ENCODE measurements at places on chromosomes 4 and X.

DNA sequence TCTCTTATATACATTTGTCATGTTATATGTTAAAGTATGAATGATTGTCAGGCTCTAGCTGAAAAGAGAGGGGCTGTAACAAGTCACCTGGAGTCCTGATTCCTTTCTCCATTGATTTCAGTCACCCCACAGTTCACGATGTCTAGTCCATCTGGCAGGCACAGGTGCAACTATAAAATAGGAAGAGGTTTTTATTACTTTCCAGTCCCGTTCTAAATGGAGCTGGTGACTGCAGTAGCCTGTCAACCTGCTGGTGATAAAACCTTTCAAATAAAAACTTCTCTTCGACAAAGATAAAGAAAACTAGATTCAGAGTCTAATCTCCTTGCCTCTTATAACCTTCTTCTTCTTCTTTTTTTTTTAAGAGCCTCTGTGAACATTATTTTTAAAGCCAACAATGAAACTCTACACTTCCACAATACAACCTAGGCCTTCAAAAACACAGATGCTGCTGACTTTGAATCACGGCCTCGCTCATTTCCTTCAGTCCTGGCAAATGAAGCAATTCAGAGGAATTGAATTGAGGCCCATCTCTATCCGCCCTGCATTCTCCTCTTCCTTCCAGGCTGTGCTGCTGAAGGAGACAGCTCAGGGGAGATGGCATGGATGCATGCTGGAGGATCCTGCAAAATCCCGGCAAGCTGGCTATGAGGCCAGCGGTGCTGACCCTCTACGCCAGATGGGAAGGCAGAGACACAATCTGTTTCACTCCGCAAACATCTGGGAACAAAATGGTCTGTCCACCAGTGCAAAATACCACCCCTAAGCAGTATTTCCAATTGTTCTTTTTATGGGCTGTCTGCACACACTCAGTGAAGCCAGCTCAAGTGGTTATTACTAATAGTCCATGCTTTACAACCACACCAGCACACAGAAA, 27.3 kb upstream of the CDKN2AIP start:
- no peak for DNase-seq

DNA sequence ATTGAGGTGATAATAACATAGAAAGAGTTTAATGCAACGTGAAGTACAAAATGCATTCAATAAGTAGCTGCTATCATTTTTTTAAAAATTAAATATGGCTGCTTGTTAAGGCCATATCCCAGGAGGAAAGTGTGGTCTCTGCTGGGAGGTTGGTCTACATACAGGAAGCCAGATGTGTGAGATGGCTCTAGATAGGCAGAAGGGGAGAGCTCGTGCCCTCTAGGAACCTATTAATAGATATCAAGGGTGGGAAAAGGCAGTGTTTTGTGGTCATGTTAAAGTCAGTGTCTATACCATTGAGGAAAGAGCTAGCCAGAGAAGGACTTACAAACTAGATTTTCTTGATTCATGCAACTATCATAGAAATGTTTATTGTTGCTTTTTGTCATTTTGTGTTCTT, 140.5 kb downstream of the KLHL8 start:
- DNase-seq: no peak

DNA sequence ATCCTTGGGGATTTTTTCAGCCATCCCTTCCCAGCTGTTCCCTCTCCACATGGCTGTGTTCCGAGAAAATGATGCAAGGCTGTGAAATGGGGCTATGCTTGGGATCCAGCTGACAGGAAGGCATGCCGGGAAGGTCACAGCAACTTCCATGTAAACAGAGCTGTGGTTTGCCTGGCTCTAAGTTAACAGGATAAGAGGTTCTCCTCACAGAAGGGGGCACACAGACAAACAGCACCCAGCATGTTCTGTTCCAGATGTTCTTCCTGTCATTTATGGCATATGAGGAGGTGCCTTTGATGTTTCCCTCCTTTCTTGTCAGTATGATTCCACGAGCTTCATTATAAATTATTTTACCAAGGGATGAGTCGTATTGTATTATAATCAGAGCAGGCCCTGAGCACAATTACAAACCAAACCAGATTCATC, 220.7 kb downstream of the ANTXR2 start:
- DNase-seq: peak; percentile 32

DNA sequence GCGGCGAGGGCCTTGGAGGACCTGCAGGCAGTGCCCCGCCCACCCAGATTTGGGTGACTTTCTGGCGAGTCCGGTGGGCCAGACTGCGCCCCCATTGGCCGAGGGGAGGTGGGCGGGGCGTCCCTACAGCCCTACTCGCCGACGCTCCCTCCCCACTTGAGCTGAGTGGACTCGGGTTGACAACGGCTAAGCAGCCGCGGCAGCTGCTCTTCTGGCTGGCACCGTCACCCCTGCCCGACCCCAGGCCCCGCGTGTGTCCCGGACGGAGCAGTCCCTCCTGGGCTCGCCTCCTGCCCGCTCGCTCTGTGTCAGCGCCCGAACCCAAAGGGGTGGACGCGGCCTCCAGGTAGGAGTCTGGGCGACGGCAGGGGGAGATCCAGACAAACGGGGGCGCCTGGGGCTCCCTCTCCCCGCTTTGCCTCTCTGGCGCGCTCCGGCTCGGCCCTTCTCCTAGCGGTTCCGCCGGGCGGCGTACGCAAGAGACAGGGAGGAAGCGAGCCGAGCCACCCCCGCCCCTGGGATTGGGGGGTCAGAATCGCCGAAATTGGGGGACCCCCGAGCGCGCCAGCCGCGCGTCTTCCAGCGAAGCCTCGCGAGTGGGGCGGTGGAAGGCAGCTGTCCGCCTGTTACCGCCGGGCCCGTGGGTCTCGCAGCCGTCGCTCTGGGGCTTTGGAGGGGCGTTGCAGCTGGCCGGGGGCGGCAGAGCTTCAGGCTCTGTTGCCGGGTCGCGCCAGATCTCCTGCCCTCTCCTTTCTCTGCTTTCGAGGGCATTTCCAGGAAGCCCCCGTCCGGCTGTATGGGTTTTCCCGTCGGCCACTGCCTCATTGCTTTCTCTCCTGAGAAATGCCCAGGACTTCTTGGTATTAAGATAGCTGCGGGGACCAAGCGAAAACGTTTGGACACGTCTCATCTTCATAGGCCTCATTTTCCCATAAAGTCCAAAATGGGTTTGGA, 46.3 kb downstream of the STARD8 start:
- peak; percentile 14 for DNase-seq

DNA sequence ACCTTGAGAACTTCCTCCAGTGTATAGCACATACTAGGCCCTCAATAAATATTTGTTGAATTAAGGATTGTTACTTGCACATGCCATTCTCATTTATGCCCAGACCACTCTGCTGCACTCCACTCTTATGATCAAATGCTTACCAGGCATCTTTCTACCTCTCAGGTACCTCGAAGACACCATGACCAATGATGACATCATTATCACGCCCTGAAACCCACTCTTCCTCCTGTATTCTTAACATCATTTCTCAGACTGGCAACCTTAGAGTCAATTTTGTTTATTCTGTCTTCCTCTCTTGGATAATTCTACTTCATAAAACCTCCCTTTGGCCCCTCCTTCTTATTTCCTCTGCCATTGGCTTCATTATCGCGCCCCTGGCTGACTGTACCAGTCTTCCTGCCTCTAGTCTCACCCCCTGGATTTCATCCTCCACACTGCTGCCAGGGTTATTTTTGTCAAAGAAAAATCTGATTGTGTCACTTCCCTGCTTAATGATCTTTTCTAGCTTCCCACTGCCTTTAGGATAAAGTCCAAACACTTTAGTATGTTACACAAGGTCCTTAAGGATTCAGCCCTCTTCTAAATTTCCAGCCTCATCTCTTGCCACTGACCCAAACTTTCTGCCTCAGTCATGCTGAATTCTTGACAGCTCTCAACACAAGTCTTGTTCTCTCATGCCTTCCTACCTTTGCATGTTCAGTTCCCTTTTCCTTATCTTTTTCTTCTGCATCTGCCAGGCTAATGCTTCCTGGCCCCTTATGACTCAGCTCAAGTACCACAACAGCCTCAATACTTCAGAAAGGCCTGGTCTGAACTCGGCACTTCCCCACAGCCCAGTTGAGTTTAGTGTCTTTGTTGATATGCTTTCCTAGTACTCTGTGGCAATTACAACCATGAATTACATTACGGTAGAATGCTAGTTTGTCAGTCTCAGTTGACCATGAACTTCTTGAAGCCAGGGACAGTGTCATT, 45.8 kb downstream of the HDAC8 start:
- no peak for DNase-seq

- DNase-seq: no peak
Observed at GRCh38 chrX:150543230-150544155, 24.9 kb upstream of the MTM1 start.

- no peak for DNase-seq
Observed at GRCh38 chr4:39166669-39167068, 15.7 kb upstream of the WDR19 start.

- no peak for DNase-seq
Observed at GRCh38 chrX:1274786-1275185, 6.2 kb downstream of the CSF2RA start.

GRCh38 chr4:149553959-149554520, 261.6 kb downstream of the IQCM start:
- DNase-seq: no peak

GRCh38 chr4:82848706-82849105, 42.2 kb downstream of the SEC31A start:
- DNase-seq: no peak

- no peak for DNase-seq
Observed at GRCh38 chrX:125769628-125770027, 396.5 kb downstream of the DCAF12L2 start.

DNA sequence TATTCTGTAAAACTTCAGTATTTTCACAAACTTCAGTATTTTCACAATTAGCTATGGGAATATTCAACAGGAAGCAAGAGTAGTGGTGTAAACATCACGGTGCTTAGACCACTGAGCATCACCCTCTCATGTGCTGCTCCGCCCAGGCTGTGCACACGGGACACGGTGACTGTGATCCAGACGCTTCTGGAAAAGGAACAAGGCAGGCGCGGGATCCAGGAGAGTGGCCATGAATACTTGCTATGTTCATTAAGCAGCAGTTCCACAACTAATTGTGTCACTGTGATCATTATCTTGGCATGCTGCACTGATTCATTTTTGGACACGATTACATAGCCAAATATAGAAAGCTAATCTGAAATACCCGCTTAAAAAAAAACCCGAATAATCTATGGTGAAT, 19.6 kb upstream of the FAT1 start:
- DNase-seq: no peak

DNA sequence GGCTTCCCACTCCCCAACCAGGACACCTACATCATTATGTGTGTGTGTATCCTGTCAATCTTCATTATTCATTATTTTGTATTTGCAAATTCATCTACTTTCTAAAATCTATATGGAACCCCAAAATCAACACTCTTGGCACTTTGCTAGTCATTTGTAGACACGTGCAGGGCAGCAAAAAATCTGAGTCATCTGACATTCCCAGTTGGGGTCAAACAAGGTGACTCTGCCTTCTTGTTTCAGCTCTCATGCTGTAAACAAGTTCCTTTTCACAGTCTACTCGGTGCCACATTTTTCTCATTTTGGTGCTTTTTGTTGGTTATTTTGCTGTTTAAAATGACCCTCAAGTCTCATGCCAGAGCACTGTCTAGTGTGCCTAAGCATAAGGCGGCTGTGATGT, 5.9 kb downstream of the MRFAP1L1 start:
- DNase-seq: no peak
